DMS53 (cell line): ENCODE measurements at places on chromosomes 12 and 14.

DNA sequence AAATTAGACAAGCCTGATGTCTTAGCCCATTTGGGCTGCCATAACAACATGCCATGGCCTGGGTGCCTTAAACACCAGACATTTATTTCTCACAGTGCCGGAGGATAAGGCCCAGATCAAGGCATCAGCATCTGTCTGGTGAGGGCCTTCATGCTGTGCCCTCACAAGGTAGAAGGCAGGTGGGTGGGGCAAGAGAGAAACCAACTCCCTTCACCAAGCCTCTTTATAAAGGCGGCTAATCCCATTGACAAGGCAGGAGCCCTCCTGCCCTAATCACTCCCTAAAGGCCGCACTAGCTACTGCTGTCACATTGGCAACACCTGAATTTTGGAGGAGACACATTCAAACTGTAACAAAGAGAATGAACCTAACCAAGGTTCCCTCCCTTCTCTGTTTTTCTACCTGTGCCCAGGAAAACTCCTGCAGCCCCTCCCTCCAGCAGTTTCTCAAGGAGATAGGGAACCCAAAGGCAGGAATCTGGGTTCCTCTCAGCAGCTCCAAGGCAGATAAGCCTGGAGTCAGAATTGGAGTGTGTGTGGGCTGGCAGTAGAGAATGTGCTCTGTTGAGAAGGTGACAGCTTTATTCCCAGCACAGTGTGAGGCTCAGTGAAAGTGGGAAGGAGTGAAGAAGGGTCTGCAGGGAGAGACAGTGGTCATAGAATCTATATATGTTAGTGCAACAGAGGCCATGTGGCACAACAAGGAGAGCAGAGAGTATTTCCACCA is 21.7 kb upstream of the GPATCH2L start:
- no peak for DNase-seq

DNA sequence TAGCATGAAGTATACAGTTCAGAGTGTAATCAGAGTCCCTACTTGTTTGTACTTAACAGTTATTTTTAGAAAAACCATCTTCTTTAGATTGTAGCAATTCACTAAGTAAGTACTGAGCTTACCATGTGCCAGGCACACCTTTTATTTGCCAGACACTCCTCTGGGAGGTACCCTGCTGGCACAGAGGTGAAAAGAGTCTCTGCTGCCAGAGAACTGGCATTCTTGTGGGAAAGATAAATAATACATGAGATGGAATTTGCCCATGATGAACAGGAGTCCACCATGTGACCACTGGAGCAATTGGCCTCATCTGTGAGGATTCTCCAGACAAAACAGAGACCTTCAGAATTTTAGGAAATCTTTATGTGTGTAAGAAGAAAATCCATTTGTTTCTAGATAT is 199.3 kb upstream of the SLC16A7 start:
- DNase-seq: peak; percentile 30

DNA sequence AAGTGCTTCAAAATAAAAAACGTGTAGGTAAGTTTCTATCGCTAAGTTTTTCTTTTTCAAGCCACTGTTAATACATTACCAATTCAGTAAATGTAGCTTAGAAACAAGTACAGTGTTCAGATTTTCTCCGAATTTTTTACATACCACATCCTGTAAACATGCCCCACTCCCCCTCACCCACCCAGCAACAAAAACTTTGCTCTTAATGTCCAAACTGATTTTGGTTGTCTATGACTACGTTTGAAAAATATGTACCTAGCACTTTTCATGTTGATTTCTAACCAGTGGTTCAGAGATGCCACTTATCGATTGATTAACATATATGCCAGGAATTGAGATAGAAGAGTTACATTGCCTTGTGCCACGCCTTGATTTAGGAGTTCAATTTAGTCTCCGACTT is 663 bp upstream of the LIN7A start:
- DNase-seq: no peak

DNA sequence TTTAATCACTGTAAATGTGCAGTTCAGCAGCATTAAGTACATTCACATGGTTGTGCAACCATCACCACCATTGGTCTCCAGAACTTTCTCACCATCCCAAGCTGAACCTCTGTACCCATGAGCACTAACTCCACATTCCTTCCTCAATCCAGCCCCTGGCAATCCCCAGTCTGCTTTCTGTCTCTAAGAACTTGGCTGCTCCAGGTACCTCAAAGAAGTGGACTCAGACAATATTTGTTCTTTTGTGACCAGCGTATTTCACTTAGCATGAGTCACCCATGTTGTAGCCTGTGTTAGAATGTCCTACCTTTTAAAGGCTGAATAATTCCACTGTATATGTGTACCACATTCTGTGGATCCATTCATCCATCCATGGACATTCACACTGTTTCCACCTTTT is 64.6 kb downstream of the SLC24A4 start:
- DNase-seq: peak; percentile 24

DNA sequence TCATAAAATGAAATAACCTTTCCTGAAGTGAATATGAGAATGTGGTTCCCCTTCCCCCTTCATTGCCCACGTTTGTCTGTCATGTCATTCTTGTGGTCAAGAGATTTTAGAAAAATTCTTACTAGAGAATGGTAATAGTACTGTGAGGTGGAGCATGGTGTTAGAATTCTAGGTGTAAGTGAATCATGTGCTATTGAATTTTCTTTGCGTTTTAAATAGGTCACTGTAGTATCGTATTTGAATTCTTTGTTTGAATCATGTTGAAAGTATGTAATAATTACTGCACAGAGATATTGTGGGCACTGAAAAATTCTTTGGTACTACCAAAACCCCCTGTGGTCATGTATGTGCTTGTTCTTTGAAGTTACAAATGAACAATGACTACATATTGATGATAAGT is 49.9 kb downstream of the FUT8 start:
- DNase-seq: no peak

- DNase-seq: peak; percentile 57
Measured at GRCh38 chr12:132286912-132287311, 42.5 kb downstream of the GALNT9 start.
